DMS 273 treated with DMSO at 0.1 percent for 48 hours (cell line): ENCODE measurements at places on chromosomes 1 and 21.

GRCh38 chr1:70442490-70442889 lies 31.4 kb downstream of the CTH start:
- no peak for DNase-seq

DNA sequence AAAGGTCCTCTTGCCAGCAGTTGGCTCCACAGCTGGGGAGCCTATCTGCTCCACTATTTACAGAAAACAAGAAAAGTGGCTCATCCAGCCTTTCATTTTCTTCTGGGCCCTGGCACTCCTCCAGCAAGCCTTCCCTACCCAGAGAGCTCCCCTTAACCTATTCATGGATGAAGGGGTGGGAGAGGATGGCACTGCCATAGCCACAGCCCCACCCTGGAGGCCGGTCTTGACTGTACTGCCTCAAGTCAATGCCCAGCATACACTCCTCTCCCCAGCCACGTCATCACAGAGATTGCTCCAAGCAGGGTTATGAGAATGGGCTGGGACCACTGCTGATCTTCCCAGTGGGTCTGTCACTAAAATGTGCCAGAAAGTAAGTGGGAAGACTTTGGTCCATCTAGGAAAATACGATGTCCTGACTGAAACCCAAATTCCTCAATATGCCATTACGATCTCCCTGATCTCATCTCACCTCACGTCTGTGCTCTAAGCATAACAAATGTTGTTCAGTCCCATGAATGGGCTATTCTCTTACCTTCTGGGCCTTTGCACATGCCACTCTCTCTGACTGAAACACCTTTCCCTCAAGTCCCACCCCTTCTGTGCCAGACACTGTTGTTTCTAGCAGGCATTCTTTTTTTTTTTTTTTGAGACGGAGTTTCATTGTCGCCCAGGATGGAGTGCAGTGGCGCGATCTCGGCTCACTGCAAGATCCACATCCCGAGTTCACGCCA lies 21.4 kb upstream of the PTAFR start:
- no peak for DNase-seq

DNA sequence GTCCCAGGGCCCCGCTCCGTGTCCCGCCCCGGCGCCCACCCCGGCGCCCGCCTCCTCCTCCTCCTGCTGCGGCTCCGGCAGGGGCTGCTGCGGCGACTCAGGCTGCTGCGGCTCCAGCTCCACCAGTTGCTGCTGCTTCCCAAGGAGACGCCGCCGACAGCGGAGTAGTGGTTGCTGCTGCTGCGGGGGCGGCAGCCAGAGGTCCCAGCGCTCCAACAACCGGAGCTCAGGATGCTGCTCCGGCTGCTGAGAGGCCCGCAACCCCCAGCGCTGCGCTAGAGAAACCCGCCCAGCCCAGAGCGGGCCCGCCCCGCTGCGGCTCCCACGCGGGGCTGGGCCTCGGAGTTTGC lies 1.1 kb downstream of the CRCT1 start:
- DNase-seq = no peak

DNA sequence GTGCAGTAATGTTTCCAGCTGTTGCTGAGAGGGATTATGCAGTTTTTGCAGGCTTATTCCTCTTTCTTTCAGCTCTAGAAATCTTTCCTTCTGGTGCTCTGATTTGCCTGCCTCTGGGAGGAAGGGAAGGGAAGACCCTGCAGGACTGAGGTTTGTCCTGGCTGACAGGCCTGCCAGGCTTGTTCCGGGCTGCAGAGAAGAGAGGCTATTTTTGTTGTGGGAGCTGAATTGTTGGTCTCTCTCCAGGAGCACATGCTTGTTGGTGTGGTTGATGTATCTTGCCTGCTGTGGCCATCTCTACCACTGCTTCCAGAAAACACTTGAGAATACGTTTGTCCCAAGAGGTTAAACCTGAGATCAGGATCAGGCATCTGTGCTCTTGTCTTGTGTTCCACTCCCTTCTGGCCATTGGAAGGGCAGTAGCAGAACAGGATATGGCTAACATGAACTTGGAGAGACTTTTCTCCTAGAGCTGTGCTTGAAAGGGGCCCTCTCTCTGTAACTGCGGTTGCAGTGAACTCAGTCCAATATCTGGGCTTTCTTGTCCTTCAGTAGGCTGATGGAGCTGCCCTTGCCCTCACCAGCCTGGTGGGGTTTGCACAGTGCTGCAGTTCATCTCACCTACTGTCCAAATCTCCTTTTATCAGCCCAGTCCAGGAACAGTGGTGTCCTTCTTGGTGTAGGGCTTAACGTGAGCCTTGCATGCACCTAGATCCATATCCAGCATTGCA lies 21.5 kb upstream of the SLC25A34 start:
- no peak for DNase-seq

DNA sequence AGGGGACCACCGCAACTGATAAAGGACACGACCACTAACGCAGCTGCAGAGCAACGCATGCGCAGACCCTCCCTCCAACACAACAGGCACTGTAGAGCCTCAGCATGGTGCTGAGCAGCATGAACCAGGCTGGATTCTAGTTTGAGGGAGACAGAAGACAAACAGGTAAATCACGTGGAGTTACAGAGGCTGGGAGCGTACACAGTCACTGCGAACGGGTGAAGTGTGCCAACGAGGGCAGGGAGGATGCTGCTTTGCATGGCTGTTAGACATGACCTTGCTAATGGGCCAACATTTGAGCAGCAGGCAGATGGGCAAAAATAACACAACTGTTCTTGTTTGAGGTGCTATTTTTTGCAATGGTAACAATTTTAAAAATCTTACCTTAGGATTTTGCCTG lies 55.2 kb upstream of the NADK start:
- no peak for DNase-seq

DNA sequence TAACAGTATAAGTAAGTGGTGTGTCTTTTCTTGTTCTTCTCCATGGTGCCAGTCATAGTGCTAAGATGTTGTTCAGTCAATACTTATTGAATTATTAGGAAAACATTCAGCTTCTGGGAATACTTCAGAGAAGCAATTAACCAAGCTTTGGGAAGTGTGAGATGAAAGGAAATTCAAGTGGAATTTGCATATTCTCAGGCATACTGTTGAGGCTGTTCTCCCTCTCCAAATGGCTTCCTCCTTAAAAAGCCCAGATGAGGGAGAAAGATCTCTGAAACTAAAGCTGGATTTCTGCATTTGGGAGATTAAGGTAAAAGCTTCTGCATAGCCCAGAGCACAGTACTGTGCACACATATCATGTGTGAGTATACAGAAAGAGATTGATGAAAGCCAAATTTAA lies 73.4 kb downstream of the MACF1 start:
- DNase-seq = no peak

DNA sequence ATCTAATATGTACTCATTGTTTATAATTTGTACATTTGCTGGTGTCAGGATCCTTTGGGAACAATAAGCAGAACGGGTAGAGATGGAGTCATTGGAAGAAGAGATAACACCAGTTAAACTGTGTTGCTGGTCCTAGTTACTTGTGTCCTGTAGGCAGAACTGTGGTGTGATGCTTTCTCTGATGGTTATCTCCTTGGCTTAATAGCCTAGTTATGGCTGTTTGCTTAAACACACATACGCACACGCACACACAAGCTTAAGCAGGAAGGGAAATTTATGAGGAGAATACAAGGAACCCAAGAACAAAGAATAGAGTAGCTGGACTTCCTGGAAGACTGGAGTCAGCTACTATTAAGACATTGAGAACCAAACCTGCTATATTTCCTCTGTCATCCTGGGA lies 5.7 kb upstream of the PKN2 start:
- DNase-seq = no peak

- no peak for DNase-seq
These were observed 39.1 kb downstream of the CLIC6 start for GRCh38 chr21:34707876-34708325.

GRCh38 chr1:233241759-233242158 lies 53.8 kb downstream of the PCNX2 start:
- DNase-seq = no peak

- DNase-seq = no peak
These were observed 41.4 kb upstream of the SELENON start for GRCh38 chr1:25758466-25759070.

GRCh38 chr21:26652854-26653253 lies 79.8 kb upstream of the CYYR1 start:
- DNase-seq = no peak

- no peak for DNase-seq
These were observed 630 bp downstream of the MTF2 start for GRCh38 chr1:93079685-93080141.

GRCh38 chr1:69940816-69941215 lies 264.6 kb downstream of the LRRC40 start:
- no peak for DNase-seq

- DNase-seq = no peak
These were observed 4.7 kb downstream of the TIE1 start for GRCh38 chr1:43305461-43305860.

DNA sequence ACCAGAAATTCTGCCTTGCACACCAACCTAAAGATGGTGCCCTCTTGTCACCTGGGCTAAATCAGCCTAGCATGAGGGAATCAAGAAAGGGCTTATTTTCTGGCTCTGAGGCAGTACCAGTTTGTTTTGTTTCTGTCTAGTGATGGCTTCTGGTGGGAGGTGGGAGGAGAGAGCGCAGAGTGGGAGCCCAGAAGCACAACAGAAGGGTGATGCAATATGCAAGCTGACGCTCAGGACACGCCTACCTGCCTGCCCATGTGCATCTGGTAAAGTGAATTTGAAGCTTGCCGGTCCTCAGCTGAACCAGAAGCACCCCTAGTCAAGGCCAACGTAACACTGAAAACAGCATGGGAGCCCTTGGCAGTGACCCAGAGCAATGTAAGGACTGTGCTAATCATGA lies 138.4 kb upstream of the TIAM1 start:
- no peak for DNase-seq

DNA sequence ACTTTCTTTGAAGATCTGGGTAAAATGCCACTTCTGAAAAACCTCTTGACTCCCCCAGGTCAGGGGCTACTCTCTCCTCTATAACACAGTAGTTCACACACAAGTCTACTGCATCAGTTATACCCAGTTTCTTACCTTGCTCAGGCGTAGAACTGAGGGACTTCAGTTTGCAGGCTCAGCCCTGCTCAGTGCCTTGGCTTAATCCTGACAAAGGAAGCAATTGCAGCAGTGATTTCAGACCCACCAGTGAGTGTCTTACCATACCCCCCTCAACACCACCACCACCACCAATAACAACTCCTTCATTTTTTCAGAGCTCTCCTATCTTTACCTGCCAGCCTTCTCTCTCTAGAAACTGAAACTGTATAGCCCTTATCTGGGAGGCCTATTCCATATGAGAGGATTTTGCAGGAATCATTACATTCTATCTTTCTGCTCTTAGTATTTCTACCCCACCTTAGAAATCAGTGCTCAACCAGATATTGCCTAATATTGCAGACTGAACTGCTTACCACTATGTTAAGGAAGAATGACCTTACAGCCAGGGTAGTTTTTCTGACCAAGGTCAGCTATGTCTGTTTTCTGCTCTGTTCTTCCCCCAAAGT lies 105.5 kb upstream of the S1PR1 start:
- no peak for DNase-seq

GRCh38 chr21:37058261-37058660 lies 14.6 kb downstream of the PIGP start:
- no peak for DNase-seq

DNA sequence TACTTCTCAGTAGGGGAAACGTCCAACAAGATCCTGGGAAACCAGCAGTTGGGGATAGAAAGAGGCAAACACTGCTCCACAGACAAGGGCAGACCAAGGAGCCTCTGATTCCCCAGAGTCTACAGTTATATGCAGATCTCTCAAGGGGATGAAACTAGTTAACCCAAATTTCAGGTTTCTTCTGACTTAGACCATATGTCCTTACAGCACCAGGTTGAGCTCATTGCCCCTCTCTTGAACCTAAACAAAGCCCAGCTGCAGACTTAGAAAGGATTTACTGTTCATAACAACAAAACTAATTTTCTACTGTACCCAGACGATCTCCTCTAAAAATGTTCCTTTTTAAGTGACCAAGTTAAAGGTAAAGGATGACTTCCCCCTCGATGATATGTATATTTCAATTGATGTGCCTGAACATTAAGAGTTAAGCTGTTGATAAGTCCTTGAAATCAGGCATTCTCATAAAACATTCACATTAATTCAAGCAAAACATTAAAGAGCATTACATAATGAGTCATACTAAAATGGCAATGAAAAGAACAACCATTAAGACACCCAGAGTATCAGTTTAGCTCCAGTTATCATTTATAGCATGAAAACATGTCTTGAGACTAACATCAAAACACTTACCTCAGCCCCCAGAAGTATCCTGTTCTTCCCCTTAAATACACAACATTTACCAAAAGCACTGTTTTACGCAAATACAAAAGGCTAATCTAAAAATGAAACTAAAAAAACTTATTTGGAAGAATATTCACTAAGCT lies 24.1 kb downstream of the SMYD3 start:
- DNase-seq = no peak

- DNase-seq = no peak
These were observed 111.6 kb upstream of the VAMP3 start for GRCh38 chr1:7659514-7659913.

DNA sequence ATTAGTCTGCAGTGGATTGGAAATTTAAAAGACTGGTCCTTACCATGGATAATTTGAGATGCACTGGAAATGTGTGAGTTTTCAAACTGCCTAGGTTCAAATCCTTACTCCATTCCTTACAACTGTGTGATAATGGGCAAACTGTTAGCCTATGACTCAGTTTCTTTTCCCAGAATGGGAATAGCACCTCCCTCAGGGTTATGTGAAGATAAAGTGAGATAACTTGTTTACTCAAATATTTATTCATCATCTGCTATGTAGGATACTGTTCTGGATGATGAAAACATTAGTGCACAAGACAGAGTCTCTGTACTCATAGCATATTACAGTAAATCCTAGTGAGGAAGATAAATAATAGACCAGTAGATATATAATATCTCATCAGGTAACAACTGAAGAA lies 28.6 kb downstream of the LRIG2 start:
- DNase-seq = no peak

- no peak for DNase-seq
These were observed 61.5 kb downstream of the HSPG2 start for GRCh38 chr1:21875621-21876063.

- DNase-seq = no peak
These were observed 203.9 kb downstream of the TOMM20 start for GRCh38 chr1:234924450-234925355.

- DNase-seq = no peak
These were observed 853 bp downstream of the USP16 start for GRCh38 chr21:29025328-29025713.

- DNase-seq = no peak
These were observed 52.4 kb downstream of the CD2 start for GRCh38 chr1:116806671-116807070.

DNA sequence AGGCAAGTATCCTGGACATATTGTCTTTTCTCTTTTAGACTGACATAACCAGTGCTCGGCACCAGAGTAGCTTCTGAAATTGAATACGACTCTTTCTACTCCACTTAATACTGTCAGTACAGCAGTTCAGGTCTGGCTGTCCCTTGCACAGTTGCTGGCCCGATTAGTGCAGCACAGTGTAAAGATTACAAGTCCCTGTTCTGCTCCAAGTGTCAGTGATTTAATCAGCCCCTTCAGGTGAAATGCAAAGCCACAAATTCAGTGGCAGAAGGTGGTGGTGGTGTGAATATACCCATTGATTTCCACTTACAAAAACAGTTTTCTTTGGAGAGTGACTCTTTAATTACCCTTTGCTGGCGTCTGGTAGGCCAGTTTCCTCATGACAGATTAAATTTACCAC lies 545.4 kb downstream of the ADGRL2 start:
- DNase-seq = no peak

- DNase-seq = no peak
These were observed 23.0 kb upstream of the SLC1A7 start for GRCh38 chr1:53165408-53165961.

- DNase-seq = no peak
These were observed 75.6 kb upstream of the SLC2A1 start for GRCh38 chr1:43034195-43034658.
